ENCODE measurements at places on chromosomes 16 and 17.

- DNase-seq = peak; percentile 51
These were observed 428 bp upstream of the SALL1 start for GRCh38 chr16:51151435-51151960.

DNA sequence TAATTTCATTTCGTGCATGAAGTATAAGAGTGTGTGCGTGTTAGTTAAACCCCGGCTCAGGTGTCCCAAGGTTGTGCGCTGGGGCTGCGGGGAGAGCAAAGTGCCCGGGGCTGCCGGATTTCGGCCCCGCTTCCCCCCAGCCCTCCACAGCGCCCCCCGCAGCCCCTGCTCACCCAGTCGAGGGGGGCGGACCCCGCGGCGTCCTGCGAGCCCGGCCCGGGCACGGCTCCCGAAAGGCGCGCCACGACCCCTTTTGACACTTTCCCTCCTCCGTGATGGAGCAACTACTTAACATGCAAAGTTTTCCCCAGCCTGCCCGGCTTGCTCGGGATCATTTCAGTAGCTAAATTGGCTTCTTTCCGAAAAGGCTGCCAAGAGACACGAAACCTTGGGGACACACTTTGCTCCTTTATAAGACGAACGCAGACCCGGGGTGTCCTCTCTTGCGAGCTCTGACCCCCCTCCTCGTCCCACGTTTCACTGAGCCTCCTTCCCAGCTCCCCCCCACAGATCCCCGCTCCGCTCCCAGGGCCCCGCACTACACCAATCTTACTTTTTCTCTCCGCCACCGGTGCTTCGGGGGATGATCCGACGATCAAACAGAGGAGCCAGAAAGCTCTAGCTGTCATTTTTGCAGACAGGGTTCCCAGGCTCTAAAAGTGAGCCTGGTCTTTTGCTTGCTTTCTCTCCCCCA, 552 bp downstream of the C17orf58 start:
- no peak for DNase-seq

DNA sequence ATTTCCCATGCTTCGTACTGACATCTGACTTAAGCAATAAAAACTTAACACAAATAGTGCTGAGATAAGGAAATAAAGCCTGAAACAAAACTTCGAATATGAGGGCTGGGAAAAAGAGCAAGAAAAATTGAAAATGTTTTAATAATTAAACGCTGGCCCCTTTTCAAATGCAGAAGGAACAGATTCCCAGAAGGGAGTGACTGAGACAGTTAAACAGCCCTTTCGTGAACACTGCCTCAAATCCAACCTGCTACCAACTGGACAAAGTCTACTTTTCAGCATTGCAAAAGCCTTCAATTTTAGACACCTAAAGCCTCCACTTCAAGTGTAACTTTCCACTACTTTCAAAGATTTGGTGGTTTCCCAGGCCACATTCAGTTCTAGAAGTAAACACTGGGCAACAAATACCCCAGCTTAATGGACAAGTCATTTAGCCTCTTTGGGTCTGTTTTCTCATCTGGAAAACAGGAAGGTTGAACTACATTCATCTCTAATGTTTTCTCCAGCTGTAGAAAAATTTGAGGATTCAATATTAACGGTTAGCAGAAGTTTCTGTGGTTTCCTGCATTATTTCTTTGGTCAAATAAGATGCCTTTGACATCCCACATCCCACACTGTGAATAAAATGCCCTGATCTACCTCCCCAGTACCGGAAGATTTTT, 11.8 kb downstream of the RFFL start:
- DNase-seq = no peak

GRCh38 chr16:55471448-55472097, 7.4 kb upstream of the MMP2 start:
- peak; percentile 95 for DNase-seq

DNA sequence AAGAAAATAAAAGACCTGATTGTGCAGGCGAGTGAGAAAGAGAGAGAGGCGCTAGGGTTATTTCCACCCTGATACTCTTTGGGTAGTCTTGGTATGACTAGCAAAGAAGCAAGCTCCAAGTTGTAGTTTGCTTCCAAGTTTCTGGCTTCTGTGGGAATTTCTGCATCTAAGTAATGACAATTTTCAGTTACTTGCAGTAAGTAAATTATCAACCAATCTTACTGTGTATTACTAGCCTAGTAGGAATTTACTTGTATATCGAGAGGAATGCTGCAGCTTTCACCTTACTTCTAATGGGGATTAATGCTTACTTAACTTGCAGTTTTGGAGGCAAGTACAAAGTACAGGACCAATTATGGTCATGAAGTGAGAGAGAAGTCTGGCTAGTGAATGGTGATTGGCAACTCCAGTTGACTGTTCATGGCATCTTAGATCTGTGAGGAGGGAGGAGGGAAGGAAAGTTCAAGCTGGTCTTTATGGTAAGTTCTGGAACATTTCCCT, 31.9 kb downstream of the TENT4B start:
- peak; percentile 48 for DNase-seq

DNA sequence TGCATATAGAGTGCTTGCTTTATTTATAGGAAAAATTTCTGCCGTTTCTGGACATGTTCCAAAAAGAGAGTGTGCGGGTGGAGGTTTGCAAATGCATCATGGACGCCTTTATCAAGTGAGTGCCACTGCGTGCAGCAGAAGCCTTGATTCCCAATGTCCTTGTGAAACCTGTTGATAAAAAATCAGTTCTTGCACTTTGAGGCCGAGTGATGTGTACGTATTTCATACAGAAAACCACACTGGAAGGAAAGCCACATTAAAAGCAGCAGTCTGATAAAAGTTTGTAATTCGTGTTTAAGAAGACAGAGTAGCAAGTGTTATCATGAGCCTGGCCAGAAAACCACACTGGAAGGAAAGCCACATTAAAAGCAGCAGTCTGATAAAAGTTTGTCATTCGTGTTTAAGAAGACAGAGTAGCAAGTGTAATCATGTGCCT, 78.0 kb downstream of the KNOP1 start:
- no peak for DNase-seq

Measured in A172 (cell line).